ENCODE measurements at places on chromosomes 6 and 20.

GRCh38 chr6:170367241-170367640 lies 60.7 kb downstream of the FAM120B start:
- DNase-seq = no peak

DNA sequence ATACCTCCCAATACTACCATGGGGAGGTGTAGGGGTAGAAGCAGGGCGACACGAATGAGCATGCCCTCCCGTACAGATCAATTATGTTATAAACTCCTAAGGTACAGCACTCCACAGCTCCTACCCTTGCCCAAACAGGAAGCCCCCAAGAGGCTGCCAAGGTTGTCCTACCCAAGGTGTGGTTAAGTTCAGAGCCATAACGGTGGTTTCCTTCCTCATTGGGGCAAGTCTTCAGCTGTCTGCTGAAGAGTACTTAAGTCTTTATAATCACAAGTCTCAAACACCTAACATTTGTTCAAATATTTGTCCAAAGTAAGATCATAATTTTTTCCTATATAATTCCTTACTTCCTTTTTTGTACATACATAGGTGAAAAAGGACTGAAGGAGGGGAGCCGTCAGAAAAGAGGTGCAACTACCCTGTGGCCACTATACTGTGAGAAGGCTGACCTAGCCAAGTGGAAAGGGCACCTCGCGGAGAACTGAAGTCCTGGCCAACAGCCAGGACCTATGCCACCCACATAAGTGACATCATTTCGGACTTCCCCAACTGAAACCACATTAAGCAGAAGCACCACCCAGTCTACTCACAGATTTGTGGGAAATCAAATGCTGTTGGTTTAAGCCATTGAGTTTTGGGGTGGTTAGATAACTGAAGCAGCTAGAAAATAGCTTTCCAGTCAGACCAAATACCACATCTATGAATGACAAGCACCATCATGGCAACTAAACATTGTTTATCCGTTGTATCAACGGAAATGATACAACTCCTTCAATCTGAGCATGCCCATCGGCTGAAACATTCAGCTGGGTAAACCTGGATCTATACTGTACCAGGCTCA lies 2.9 kb upstream of the RAB22A start:
- peak; percentile 93 for DNase-seq

DNA sequence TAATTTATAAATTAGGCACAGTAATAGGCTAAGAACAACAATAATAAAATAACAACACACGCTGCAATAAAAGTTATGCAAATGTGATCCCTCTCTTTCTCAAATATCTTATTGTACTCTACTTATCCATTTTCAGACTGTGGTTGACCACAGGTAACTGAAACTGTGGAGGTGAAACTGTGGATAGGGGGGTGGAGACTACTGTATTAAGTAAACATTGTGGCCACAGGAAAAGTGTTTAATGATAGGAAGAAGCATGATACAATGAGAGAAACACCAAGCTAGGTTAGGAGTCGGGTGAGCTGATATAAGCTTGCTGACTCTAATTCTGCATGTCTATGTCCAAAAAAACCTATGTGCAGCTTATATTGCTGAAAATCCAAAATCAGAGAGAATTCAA lies 23.0 kb downstream of the NHLRC1 start:
- no peak for DNase-seq

GRCh38 chr20:10673176-10673841 lies 490 bp downstream of the JAG1 start:
- no peak for DNase-seq

GRCh38 chr6:79385333-79385732 lies 150.9 kb upstream of the HMGN3 start:
- no peak for DNase-seq

GRCh38 chr20:19885939-19886660 lies 128.0 kb downstream of the RIN2 start:
- DNase-seq = no peak

- no peak for DNase-seq
These were observed 156.7 kb downstream of the GRM4 start for GRCh38 chr6:33989016-33989854.

GRCh38 chr20:9397928-9398327 lies 116.5 kb upstream of the LAMP5 start:
- DNase-seq = peak; percentile 7

DNA sequence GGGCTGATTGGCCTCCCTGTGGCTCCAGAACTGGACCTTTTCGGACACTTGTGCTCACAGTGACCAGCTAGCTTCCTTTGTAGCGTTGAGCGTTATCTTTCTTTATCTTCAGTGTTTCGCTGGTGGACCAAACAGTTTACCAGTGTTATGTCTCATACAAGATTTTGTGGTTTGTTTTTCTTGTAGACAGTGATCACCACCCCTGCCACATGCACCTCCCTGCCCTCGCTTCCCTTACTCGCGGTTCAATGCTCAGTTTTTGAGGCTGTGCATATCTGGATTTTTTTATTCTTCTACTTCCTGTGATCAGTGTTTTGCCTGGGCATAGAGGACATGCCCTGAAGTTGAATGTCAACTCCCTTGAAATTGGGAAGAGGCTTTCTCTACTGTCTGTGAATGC lies 16.4 kb downstream of the MYT1 start:
- DNase-seq = peak; percentile 2

DNA sequence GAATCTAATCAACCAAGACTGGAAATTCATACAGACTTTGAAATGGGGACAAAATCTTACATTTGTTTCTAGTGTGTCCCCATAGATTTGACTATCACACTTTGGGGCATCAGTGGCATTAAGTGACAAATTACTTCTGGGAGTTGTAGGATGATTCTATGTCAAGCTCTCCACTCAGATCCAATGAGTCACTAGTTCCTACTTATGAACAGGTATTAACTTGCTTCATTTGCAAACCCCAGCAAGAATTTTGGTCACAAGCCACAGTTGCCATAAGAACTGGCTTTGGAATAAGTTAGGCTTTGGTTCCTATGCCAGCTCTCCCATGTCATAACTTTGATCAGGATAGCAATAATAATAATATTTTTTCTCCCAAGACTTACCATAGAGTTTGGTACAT lies 77.6 kb upstream of the PTPRK start:
- DNase-seq = no peak

DNA sequence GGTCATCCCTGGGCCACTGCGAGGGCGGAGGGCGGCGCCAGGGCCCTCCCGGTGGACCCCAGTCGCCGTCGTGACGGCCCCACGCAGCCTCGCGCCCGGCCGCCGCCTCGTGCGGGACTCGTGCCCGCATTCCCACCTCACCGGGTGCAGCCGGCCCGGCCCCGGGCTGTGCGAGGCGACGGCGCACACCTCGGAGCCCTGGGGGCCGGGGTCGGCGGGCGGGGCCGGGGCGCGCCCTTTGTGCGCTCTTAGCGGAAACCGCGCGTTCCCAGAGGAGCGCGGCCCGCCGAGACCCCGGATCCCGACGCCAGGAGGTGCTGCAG lies 5.5 kb upstream of the DLL1 start:
- DNase-seq = no peak

DNA sequence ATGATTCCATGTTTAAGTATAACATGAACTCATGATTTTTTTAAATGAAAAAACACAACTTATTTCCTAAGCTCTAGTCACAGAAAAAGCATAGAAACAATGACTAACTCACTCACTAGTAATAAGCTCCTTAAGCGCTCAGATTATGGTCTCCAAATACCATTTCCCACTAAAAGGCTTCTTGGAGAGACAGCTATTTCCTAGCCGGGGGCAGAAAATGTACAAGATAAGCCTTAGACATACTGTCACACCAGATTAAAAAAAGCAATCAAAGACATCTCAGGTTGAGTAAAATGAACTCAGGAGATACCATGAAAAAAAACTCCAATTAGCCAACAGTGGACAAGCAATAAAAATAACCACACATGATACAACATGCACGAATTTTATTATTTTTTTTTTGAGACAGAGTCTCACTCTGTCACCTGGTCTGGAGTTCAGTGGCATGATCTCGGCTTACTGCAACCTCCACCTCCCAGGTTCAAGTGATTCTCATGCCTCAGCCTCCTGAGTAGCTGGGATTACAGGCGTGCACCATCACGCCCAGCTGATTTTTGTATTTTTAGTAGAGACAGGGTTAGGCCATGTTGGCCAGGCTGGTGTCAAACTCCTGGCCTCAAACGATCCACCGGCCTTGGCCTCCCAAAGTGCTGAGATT lies 14.9 kb downstream of the SRPK1 start:
- DNase-seq = no peak

DNA sequence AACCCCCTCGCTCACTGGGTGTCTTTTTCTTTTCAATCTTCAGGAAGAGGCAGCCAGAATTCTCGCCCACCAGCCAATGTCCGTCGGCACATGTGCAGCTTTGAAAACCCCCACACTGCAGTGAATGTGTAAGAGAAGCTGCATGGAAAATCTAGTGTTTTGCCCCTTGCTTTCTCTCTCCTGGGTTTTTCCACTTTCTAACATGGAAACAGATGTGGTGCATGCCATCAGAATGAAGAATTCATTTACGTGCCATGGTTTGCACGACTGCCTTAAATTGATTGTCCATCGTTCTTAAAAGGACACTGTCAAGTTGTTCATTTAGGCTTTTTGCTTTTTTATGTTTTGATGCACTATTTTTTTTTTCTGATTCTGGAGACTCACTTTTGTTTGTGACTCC lies 117.1 kb upstream of the RAB32 start:
- no peak for DNase-seq

DNA sequence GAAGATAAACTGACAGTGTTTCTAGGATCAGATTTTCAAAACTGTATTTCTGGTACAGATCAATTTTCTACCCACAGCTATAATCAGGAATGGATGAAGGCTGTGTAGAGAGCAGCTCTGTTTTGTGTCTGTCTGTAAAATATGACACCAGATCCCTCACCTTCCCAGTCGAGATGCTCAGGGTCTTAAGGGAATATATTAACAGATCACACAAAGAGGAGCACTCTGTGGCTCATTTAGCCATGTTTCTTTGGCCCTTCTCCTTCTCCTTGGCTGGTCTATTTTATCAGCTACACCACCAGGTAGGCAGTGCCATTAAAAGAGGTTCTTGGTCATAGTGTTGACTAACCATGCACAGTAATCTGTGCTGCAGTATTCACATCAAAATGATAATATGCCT lies 82.6 kb downstream of the PREP start:
- no peak for DNase-seq

DNA sequence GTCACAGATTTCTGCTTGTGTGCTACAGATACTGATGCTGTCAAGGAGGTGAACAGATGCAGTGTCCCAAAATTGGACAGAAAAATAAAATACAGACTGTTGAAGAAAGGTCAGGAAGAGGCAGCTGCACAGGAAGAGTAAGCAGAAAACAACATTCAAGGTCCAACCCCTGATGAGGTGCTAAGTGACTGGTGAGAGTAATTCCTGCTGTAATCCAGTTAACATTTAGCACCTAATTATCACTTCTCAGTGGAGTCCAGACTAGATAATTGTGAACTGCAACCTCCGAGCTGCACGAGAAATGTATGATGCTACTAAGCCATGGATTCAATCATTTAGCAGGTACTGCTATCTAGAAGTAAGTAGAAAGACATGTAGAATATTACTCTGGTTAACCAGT lies 36.3 kb upstream of the NRSN1 start:
- no peak for DNase-seq

- DNase-seq = no peak
These were observed 72.3 kb upstream of the IPCEF1 start for GRCh38 chr6:154428897-154429296.

DNA sequence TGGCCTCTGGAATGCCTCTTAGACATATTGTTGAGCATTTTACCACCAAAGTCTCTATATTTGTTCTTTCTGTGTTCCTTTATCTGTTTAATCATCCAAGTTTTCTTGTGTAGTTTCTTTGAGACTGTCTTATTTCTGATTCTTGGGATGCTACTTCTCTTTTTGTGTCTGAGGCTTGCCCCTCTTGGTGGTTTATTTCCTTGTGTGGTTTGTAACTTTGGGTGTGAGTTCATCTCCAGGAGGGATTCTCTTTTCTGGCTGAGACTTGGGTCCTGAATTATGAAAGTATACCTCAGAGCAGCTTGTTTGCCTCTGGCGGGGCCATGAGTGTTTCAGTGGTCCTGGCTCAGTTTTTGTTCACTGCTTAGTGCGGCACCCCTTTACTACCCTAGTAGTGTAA lies 33.9 kb downstream of the PPARD start:
- DNase-seq = no peak

DNA sequence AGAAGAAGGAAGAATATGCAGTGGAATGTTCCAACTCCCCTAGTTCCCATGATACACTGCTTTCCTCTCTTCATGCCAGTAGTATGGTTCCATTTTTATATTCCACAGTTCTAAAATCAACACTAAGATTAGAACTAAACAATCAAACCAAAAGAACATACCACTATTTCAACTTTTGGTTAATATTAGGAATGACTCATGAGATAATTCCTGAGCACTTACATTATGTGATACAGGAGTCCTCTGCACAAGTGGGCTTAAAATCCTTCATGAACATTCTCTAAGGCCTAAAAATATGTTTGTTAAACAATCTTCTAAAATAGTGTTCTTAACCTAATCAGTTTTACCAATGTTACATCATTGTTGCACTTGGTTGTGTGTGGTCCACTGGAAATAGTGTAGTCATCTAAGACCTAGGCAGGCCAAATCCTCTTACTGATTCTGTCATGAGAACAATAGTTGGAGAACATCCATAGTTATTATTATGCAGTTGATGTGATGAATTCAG lies 30.3 kb upstream of the RCAN2 start:
- DNase-seq = no peak

DNA sequence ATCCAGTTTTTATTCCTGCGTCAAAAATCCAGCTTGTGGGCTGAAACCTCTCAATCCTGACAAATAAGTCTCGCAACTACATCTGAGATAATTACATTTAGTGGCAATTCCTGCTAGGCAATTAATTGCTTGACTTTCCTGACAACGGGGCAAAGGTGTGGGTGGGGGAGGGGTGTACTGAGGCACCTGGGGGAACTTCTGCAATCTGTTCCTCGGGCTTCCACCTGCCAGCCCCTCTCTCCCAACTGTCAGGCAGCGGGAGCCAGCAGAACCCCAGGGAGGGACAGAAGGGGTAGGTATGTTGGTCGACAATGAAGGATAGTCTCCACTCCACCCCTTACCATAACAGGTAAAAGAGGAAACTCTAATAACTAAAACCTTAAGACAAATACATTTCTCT lies 6.8 kb downstream of the C6orf52 start:
- DNase-seq = no peak

- no peak for DNase-seq
These were observed 91.1 kb upstream of the HIVEP1 start for GRCh38 chr6:11921017-11921438.

DNA sequence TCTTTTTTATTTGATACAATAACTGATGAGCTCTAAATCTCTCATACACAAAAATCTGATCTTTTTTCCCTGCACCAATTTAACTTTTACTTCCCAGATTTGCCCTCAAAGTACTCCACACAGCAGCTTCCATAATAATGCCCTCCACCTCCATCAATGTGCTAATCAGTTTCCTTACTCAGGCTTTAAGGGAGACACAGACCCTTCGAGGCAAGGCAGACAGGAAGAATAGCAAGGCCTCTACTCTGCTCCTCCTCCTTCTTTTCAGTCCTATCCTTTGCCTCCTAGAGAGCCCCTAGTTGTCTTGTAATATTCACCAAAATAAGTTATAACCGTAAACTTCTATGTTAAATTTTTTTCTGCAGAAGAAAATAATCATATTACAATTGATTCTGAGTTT lies 444.9 kb upstream of the RNF217 start:
- no peak for DNase-seq
